ENCODE measurements at places on chromosomes 2 and 18.

DNA sequence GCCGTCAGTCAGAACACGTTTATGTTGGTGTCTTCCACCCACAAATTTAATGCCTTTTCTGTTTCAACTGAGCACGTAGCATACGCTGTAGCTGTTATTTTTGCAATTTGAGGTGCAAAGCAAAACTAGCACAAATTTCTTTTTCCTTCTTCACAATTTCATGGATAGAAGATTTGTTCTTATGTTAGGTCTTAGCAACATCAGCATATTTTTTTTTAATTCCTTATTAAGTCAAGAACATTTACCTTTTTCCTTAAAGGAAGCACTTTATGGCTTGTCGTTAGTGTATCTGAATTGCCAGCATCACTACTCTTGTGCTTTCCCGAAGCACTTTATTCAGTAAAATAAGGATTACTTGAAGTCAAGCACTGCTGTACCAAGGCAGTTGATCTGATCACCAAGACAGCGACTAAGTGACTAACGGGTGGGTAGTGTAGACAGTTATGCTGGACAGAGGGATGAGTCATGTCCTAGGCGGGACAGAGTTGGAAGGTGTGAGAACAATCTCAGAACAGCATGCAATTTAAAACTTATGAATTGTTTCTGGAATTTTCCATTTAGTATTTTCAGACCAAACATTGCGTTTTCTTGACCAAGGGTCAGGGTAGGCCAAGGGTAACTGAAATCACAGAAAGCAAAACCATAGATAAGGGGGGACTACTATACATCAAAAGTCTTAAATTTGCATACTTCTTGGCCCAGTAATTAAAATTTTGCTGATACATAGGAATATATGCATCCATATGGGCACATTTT, 13.3 kb downstream of the BABAM2 start:
- DNase-seq = no peak

GRCh38 chr18:74152270-74152669, 3.9 kb downstream of the TIMM21 start:
- DNase-seq = no peak

DNA sequence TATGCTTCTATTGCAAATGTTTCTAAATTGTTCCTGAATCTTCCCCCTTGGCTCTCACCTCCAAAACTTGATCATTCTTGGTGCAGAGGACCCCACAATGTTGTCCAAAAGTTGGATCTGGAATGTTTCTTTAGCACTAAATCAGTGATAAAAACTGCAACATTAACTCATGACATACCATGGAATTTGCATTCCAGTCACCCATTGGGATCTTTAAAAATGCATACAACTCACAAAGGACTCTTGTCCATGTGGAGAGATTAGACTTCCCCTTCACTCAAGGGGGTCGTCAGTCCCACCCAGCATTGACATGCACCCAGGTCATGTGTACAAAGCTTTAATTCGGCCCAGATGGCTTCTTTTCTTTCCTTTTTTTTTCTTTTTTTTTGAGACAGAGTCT, 169.3 kb downstream of the SETBP1 start:
- DNase-seq = peak; percentile 60

DNA sequence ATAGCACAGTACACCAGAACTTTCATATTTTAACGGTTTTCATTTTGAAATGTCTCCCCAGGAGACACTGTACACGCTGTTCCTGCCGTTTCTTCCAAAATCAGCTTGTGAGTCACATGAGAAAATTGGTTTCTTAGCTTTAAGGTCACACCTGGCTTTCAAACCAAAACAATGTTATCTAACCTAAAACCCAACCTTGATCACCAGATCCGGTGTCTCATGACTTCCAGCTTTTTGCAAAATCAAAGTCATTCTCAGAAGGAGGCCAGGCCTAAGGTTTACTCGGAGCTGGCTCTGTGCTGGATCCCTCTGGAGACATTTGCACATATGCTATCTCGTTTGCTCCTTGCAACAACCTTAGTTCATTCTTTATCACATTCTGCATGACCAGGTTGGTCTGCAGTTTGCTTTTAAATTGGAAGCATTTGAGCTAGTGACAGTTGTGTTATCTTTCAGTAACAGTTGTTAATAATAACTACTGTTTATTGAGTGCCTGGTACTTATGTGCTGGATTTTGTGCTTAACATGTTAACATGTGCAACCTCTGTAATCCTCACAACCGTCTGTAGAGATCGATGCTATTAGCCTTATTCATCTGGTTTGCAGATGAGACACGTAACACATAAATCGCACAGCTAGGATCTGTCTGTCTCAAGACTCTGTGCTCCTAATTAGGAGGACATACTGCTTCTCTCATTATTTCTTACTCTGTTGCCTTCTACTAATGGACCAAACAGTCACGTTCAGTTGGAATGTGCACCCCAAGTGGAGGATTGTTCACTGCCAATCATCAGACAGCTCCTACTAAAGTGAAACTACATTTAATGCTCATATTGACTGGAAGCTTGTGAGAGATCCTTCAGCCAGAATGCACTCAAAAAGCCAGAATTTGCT, 105.5 kb downstream of the RNF144A start:
- no peak for DNase-seq

GRCh38 chr2:53268086-53268485, 499.5 kb upstream of the CHAC2 start:
- no peak for DNase-seq

DNA sequence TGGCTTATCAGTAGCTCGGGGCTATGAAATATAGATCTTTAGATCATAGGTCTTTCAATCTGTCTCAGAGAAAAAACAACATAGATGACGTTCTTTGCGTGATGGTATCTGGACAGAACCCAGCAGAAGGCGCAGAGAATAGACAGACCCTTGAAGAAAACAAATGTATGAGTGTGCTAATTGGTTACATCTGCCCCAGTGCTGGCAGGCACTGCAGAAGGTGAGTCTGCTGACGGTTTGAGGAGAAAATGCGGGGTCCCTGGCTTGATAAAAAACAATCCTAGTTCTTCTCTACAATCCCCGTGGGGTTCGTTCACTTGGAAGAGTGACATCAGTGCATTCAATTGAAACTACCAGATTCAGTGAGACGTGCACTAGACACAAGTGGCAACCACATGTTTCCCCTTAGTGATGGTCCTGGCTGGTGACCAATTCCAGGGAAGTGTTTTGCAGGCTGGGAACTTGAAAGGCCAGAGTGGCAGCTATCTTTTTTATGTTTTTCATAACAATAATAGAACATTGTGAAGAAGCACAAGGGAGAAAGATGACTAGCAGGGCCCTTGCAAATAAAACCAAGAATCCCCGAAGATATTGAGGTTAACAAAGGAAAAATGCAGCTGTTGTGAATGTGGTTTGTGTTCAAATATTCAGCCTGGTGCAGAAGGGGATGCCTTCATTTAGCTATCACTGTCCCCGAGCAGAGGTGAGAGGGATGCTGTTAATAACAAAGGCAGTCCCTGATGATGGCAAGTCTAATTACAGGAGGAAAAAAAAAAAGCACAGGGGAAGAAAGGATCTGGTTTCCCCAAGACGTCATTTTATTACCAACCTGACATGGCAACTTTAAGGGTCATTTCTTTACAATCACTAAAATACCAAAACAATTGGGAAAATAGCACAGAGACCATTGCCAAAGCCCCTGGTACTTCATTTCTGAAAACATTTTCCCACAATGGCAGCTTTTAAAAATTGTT, 337.6 kb upstream of the FIGN start:
- peak; percentile 57 for DNase-seq

DNA sequence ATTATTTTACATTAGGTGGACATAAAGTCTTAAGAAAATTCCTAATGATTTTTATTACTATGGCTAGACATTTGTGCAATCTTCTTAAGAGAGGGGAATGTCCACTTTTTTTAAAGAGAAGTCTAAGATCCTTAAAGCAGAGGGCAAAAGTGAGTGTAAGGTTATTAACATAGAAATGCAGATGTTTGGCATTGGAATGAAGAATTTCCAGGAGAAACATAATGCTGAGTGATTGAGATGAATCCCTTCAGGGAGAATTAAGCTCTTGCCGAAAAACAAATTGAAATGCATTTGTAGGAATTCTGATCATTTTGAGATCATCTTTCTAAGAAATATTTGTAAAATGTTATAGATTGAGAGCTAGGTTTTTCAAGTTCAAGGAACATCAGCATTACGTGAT, 15.0 kb downstream of the FAM124B start:
- DNase-seq = no peak

- no peak for DNase-seq
These were observed 400.9 kb downstream of the TSN start for GRCh38 chr2:122156176-122156890.

DNA sequence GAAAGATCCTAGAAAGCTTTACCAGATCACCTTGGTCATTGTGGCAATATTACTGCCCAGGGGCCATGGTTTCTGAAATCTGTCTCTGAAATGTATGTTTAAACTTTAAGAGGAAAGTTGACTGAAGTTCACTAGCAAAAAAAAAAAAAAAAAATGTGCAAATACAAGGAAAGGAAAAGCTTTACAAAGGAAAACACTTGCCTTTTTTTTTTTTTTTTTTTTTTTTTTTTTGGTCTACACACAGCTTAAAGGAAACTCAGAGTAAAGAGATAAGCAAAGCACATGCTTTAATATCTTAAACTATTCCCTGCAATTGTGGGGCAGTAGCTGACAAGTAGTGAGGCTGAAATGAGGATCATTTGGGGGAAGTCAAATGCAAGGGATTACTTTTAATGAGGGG, 174.2 kb upstream of the EPAS1 start:
- DNase-seq = no peak

GRCh38 chr2:20049637-20050036, 1.8 kb downstream of the LAPTM4A start:
- no peak for DNase-seq

DNA sequence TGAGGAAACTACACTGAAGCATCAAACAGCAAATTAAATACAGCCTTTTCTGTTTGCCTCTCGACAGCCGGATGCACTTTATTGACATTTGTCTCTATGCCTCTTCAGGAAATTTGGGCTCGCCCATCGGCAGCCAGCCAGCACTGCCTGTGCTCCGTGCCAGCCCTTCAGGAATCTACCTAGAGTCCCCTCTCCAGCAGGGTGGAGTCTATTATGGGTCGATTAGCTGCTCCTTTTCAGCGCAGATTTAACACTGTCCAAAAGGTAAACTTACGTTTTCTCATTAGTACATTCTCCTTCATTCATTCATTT, 91.5 kb downstream of the MYCN start:
- DNase-seq = no peak

DNA sequence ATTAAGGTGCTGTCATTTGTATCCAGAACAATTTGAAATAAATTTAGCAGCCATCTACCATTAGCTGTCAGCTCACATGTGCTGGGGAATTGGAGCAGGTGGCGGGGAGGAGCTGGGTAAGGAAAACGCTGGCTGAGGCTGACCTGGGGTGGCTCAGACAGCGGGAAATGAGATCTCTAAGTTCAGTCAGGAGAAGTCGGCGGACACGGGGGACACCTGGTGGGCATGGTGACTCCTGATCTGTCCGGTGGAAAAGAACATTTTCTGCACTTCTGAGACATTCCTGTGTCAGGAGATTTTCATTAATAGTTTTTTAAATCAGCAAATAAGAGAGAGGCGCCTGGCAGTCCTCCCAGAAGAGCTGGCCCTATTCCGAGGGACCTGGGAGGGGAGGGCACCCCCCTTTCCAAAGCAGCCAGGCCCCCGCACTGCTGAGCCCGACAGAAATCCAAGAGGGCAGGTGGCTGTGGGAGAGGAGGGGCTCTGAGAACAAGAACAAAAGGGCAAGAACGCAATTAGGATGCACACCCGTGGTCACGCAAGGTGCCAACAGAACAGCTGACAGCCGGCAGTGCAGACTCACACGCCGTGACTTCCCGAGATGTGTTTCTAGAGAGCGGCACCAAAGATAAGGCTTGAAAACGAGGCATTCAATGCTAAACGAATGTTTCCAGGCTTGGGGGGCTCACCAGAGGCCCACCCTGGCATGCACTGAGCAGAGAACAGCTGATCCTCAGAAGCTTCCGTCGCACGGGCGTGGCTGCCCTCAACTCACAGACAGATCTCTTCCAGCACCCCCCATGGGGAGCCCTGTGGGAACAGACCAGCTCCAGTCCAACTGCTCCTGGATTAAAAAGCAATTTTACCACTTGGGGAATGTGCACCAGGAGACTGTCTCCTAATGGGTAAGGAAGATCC, 26.4 kb downstream of the SLC66A2 start:
- DNase-seq = no peak

DNA sequence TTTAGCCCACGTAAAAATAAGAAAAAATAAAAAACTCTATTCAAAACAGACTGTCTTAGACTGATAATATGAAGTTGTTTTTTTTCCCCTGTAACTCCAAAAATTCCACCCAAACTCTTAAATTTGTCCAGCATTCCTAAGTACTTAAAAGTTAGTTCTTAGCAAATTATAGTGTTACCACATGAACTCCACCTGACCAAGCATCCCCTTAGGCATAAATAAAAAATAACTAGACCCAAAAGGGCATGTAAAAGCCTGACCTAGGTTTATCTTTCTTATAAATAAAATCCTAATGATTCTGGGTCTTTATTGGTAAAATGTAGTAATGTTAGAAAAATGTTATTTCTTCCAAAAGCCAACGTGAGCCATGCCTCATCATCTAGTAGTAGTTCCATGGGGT, 54.3 kb downstream of the TTC21B start:
- no peak for DNase-seq

DNA sequence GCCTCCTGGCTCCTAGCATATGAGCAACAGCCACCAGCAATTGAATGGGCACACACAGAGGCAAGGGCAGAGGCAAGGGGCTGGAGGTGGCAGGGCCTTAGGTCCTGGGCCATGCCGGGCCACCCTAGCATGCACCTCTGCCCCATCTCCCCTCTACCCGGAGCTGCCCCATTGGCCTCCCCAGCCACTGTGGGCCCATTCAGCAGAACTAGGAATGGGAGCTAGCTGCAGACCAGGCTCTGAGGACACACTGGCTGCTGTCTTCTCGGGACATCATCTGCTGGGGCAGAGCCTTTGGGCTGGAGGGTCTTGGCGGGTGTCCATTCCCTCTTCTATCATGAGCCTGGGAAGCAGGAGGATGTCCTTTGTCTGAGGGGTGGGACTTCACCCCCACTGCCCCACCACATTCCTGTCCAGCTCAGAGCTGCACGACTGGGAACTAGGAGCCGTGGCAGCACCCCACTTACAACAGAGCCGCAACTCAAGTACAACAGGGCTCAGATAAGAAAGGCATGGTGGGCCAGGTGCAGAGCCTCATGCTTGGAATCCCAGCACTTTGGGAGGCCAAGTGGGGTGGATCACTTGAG, 800 bp downstream of the VIL1 start:
- DNase-seq = no peak

DNA sequence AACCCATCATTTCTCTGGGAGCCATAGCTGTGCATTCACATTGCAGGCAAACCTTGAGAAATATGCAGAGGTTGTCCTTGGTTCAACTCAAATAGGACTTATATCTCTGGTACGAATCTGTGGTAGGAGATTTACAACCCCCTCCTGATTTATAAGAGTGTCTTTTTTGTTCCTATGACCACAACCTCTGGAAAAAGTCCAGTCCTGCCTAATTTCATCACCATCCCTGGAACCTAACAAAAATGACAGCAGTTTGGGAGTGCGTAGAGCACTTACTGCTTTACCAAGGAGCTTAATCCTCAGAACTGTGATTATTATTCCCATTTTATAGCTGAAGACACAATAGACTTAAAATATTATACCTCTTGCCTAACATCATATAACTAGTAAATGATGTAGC, 66.5 kb downstream of the VWC2L start:
- no peak for DNase-seq

- peak; percentile 23 for DNase-seq
These were observed 884.8 kb downstream of the EPHA4 start for GRCh38 chr2:220687231-220687843.

Data from fibroblast of skin of left biceps (primary cell).